ENCODE measurements at places on chromosomes 16 and 17. TPM values are rescaled to one million over a fixed set of nuclear protein-coding genes. Genes with fewer than 3 reads are reported as not detected.

The AOC3 gene
- polyA plus RNA-seq = 18.2 TPM

DNA sequence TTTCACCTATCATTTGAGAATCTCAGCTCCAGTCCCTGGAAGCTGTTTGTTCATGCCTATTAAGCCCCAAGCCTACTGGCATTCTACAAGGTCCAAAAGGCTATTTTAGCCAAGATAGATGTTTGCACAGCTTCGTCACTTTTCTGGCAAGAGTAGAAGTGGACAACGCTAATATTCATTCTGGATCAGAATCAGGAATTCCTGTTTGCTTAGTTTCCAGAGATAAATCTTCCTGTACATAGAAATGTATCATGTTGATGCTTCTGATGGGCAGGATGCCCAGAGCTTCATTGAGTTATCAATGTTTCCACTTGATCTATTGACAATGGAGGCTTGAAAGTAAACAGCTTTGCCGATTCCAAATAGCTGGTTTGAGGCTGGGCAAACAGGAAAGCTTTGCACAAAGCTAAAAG lies 260.7 kb upstream of the CA10 start:
- peak; percentile 7 for DNase-seq

The ZFP1 gene
- 17.0 TPM for polyA plus RNA-seq

- no peak for DNase-seq
These were observed 331.2 kb upstream of the MAF start for GRCh38 chr16:79931721-79932120.

Data from muscle of arm (tissue), 14 donors.